AG09309 (cell line): ENCODE measurements at places on chromosomes 4 and X.

- no peak for DNase-seq
Observed at GRCh38 chr4:22240814-22241213, 275.1 kb downstream of the ADGRA3 start.

DNA sequence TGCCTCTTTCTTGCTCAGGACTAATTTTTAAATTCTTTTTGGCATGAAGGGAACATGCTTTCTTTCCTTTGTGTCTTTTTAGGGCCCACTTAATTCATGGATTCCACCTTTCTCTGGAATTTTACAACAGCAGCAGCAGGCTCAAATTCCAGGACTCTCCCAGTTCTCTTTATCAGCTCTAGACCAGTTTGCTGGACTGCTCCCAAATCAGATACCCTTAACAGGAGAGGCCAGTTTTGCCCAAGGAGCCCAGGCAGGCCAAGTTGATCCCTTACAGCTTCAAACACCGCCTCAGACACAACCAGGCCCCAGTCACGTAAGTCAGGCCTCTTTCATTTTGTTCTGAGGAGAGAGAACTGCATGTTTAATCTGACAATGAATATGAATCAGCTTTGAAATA lies 2.3 kb downstream of the ODAM start:
- DNase-seq, result no peak

DNA sequence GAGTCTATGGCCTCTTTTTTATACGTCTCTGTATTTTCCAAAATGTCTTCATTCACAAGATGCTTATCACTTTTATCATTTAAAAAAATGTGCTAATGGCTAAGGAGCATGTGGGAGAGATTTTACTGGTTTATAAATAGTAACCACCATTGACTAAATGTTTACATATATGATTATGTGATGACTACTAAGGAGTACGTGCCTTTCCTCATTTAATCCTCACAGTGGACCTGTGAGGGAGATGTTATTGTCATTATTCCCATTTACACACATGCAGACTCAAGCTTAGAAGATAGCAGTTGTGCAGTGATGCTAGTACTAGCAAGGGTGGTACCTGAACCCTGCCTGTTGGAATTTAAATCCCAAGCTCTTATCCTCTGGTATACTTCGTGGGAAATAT lies 2.4 kb downstream of the SRD5A3 start:
- DNase-seq, result no peak

- DNase-seq, result no peak
Observed at GRCh38 chr4:6941796-6942195, 32.2 kb downstream of the TBC1D14 start.

- DNase-seq, result no peak
Observed at GRCh38 chr4:41380511-41381157, 123.9 kb downstream of the UCHL1 start.

DNA sequence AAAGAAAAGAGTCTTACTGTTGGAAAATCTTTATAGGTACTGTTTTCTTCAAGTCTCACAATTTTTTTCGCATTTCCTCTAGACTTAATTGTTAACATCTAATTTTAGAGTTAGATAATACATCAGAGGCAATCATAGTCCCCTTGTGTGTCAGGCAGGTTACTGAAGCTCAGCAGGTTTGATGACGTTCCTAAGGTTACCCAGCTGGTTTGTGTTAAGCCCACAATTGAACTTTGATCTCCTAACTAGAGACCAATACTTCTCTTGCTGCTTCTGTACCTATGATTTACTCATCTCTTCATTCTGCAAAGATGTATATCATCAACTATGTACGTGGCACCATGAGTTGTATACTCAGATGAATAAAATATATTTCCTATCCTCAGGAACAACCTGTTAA lies 131.6 kb upstream of the STIM2 start:
- no peak for DNase-seq

- DNase-seq, result no peak
Observed at GRCh38 chrX:78375894-78376293, 48.5 kb upstream of the CYSLTR1 start.

DNA sequence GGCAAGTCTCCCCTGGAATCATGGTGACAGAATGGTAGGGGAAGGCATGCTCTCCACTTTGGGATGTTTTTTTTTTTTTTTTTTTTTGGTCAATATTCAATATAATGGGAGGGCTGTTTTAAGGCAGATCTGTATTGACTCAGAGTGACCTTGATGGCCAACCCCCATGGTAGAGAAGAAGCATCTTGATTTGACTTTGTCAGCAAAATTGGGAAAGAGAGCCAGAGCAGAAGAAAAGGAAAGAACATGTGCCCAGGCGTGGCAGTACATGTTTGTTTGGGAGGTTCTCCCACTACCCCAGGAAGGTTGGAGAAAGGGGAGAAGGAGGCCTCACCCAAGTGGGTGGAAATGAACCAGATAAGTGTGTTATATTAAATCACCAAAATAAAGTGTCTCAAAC lies 62.2 kb upstream of the TBC1D9 start:
- DNase-seq, result no peak

GRCh38 chr4:67236788-67237187 lies 308.5 kb downstream of the CENPC start:
- DNase-seq, result no peak

GRCh38 chr4:94523033-94523580 lies 71.4 kb downstream of the PDLIM5 start:
- no peak for DNase-seq

DNA sequence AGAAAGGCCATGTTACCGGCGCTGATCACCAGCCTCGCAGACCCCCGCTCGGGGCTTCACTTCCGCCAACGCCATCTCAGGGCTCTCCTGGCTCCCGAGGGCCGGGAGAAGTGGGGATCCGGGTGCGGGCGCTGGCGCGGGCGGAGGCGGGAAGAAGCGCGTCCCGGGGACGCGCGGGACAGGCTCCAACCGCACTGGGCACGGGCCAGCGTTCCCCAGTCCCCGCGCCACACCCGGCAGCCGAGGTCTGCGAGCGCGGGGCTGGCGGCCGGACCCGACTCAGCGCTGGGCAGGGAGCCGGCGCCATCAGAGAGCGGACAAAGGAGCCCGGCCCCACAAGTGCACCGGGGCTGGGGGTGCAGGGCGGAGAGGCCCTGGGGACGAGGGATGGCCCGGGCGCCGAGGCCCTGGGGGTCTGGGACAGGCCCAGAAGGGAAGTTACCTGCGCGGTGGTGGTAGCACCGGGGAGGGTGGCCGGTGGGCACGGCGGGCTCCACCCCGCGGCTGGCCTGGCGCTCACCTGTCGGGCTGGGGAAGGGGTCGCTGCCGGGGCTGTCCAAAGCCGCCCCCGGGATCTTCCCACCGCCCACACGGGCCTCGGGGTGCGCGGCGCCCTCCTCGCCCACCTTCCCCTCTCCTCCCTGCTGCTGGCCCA lies 449 bp downstream of the CTPS2 start:
- DNase-seq, result no peak

- DNase-seq, result no peak
Observed at GRCh38 chr4:100278567-100278966, 88.3 kb upstream of the DDIT4L start.

DNA sequence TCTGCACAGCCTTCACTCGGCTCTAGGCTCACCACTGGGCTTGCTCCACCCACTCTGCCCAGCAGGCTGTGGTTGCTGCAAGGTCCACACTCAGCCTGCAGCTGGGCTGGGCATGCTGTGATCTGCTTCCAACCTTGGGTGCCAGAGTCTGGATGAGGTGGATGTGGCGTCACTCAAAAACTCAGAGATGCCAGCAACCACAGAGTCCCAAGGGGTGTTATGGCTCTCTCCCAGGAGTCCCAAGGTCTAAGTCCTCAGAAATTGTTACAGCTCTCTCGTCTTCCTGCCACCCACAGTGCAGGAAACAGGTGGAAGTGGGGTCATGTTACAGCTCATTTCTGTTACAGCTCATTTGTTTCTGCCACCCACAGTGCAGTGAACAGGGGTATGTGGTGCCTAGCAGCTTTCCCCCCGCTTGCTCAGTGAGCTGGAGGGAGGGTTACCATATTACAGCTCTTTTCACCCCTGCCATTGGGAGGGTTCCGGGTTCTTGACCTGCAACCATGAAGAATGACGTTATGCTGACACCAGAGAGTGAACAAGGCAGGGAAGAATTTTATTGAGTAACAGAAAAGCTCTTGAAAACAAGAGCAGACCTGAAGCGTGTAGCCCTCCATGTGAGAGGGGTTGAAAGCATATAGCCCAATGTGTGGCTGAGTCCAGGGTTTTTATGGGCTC lies 893.9 kb downstream of the PCDH7 start:
- DNase-seq, result no peak

- no peak for DNase-seq
Observed at GRCh38 chr4:142607976-142608375, 238.1 kb downstream of the INPP4B start.

DNA sequence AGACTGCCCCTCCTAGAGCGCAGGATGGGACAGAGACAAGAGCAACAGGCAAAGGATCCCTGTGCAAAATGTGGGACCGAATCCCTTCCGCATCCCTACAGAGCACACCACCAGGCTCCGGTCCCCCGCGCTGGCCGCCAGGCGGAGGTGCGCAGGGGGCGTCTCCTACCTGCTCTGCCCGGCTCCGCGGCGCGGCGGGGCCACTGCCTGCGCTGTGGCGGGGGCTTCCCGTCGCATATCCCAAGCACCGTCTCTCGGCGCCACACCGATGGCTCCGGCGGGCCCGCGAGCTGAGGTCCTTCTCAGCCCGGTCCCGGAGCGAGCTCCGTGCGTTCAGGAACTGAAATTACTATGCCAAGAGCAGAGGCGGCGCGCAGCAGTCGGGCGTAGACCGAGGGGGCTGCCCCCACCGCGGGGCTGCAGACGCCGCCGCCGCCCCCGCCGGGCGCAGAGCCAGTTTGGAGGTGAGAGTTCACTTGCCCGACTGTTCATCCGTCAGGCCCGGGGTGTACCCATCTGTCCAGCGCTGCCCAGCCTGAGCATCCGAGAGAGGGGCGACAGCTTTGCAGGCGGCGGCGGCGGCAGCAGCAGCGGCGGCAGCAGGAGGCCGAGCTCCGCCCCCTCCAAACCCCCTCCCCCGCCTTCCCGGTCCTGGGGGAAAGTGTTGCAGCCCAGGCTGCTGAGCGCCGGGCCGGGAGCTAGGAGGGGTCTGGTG lies at the start of gene GPRIN3:
Gene GPRIN3 (minus strand): TSS at position 355 of the 715 bp plus-strand sequence. CDS start 57,690 bp downstream, outside the sequence.
- DNase-seq, result no peak

DNA sequence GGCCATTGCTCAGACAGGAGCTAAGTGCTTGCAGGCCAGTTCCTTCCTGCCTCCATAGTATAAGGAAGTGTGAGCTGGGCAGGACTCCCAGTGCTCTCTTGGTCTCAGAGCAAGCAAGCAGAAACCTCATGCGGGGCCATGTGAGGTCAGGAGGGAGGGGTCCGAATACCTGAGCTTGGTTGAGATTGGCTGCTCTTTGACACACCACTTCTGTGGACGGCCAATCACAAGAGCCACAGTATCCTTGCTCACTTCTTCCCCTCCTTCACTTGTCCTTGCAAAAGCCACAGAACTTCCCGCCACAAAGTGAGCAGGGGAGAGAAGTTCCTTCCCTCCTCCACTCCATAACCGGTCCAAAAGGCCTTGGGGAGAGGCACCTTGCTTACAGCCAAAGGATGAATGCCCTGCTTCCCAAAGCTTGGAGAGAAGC lies 56.7 kb downstream of the PRPS1 start:
- DNase-seq, result no peak

GRCh38 chr4:52966172-52966571 lies 104.1 kb downstream of the RASL11B start:
- no peak for DNase-seq

DNA sequence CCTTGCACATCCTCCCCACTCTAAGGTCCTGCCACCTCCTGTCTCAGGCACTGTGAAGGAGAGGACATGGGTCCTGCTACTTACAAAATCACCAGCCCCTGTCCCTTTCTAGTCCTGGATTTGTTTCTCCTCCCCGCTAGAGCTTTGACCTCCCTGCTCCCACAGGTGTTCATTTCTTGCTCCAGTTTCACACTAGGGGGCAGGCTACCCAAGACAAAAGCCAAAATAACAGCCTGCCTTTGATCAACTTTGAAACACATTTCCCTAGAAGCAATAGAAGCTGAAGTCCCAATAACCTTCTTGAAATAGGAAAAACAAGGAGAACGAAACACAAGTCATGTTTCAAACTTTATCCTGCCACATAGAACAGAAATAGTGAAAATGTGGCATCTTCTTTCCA lies 164.4 kb downstream of the QDPR start:
- no peak for DNase-seq

DNA sequence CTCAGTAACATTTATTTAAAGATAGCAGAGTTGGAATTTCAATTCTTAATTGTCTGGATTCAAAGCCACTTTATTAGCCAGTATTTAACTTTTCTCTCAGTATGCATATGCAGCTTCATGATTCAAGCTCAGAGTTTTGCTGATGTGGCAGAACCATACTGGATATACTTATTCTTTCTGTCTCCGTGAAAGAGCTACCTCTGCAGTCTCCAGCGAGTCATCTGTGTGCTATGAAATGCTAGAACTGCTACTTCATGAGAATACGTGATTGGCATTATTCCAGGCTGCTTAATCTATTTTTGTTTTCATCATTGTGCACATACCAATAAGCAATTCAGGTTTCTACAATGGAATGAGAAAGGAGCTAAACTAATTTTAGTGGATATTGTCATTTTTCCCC lies 743.7 kb downstream of the C4orf33 start:
- DNase-seq, result no peak

DNA sequence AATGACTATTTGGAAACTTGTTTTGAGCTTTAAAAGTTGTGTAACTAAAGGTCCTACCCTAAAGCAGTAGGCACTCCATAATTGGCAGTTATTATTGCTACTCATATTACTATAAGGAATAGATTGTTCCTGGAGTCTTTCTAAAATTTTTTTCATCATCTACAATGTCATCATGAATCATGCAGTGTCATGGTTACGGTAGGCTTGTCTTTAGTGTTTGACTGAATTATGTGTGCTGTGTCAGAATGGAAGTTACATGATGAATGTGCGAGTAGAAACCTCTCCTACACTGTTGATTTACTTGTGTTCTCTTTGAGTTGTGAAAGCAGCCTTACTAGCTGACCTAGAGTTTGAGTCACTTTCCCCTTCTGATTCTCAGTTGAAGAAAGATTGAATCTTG lies 1099.9 kb downstream of the RAPGEF2 start:
- no peak for DNase-seq

GRCh38 chrX:41409006-41409405 lies 38.1 kb upstream of the NYX start:
- DNase-seq, result no peak

DNA sequence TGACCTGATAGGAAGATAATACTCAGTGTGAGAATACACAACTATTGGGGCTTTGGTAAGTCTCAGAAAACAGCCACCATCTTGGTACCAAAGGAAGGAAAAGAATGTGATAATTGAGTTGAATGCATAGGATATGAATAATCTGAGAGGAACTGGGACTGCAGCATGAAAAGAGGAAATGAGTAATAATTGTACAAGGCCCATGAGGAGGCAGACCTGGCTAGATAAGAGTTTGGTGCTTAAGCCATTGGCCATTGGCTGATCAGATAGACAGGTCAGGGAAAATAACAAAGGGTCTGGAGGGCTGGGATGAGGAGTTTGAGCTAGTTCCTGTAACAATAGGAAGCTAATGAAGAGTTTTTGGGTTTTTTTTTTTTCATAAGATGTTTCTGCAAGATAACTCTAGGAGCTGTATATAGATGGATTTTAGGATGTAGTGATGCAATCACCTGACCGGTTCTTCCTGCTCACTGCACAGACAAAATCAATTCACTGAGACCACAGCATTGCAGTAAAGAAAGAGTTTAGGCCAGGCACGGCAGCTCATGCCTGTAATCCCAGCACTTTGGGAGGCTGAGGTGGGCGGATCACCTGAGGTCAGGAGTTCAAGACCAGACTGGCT lies 5.3 kb upstream of the TRMT2B start:
- no peak for DNase-seq
